CD4-positive, alpha-beta memory T cell (primary cell): ENCODE measurements at places on chromosomes 1 and 21.

DNA sequence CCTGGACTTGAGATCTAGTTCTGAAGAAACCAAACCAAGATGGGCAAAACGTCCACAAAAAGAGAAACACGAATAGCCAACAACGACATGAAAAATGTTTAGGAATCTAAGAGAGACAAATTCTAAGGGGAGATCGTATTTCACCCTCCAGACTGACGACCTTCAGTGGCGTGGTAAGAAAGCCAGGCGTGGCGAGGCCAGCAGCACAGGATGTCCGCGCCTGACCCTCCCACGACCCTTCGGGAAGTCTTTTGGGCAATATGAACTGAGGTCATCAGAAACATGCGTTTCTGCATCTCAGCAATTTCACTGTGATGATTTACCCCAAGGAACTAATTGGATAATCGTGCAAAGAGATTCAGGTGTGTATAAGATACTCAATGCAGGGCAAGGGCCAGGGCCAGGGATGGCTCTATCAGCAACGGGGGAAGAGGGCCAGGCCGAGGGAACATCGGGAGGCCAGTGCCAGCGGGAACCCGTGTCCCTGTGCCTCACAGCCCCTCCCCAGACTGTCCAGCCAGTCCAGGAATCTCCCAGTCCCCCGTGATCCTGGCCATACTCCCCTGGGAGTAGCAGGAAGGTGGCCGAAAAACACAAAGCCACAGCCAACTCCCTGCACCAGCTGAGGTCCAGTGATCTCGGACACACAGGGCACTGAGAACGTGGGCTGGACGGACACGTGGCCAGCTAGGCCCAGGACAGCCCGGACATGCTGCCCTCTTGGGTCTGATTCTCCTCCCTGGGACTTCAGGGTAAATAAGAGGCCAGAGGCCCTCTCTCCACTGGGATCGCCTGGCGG is 53.6 kb upstream of the ADARB1 start:
- no peak for DNase-seq

DNA sequence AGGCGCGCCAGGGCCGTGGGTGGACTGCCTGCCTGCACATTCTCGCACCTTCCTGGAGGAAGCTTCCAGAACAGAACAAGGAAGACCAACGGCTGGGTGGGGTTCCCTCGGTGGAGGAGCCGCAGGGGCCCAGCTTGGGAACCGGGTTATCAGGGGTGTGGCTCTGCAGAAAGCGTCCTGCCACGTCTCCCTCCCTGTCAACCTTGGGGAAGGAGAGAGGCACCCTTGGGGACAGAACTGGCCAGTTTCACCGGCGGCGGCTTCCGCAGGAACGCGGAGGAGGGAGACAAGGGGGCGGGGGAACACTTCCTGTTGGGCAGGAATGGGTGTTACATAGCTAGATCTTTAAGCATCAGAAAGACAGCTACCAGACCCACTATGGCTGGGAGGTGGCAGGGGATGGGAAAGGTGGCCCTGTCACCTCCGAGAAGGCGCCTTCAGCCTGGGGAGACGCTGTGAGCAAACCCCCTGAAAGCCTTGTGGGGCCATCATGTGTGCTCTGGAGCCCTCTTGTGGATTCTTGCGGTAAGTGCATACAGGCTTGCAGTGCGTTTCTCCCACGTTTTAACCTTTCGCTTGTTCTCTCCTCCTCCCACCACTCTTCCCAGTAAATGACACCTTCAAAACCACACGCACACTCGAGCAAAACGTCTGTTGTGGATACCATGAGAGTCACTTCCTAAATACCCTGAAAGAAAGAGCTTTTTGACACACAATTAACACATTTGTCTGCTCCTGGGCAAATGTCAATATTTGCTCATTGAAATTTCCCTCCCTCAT is 3.8 kb upstream of the PLEKHA6 start:
- peak; percentile 78 for DNase-seq

DNA sequence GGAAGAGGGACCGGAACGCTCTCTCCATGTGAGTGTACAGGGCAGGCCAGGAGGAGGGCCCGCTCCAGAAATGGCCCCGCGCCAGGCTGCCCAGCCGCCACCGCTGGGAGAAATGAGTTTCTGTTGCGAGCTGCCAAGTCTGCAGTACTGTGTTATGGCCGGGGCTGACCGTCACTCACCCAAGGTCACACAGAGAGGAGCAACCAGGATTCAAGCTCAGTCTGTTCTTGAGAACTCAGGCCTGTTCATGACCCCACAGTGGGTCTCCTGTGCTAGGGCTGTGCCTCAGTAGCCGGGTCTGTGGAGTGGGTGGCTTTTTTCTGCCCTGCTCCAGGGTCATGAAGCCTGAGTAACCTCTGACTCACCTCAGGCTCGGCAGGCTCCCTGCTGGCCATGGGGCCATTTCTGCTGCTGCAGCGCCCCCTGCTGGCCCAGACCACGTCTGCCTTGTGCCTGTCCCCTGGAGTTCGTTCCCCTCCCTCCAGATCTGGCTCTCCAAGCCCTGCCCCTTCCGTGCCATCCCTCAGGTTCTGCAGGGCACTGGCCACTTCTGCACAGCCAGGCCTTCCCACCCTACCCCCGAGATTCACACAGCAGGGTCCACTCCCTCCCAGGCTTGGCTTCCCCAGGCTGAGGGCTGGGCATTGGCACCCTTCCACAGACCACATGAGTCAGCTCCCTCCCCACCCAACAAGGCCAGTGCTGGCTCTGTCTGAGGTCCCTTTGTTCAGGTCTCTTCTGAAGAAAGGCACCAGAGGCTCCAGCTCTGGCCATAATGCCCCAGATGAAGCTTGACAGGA is 51.8 kb downstream of the EDN2 start:
- peak; percentile 39 for DNase-seq

GRCh38 chr1:219271818-219272535 is 98.3 kb downstream of the LYPLAL1 start:
- DNase-seq, result no peak

DNA sequence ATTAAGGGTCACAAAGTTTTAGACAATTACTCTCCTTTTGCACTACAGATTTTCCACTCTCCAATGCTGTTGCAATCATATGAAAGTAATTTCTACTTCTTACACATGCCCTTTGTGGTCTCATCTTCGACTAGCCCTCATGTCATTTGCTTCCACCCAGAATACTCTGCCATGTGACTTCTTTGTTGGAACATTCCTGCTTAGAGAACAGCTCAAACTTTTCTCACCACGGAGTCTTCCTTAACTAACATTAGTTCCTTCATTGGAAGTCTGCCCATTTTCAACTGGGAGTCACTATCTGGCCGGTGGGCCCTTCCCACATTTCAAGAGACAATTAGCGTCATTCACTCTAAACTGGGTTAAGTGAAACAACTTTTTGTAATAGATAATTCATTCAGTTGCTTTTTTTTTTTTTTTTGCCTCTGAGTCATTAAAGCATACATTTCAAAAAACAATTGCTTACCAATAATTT is 142.6 kb upstream of the PALMD start:
- DNase-seq, result no peak

- DNase-seq, result no peak
Measured at GRCh38 chr21:45417951-45418300, 13.0 kb downstream of the COL18A1 start.

DNA sequence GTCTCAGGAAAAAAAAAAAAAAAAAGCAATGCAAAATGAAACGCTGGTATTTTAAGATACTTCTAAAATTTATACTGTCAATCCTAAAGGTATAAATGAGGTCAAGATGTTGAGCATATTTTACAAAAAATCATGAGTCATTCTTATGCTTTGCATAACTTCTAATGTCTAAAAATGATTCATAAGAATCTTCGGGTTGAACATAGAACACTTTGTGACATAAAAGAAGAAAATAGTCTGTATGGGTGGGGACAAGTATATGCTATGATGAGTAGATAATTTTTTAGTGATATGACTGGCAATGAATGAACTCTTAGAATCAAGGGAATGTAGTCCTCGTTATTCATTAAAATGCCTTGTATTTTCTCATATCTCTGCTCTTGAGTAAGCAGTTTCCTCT is 416.9 kb upstream of the USP24 start:
- no peak for DNase-seq

DNA sequence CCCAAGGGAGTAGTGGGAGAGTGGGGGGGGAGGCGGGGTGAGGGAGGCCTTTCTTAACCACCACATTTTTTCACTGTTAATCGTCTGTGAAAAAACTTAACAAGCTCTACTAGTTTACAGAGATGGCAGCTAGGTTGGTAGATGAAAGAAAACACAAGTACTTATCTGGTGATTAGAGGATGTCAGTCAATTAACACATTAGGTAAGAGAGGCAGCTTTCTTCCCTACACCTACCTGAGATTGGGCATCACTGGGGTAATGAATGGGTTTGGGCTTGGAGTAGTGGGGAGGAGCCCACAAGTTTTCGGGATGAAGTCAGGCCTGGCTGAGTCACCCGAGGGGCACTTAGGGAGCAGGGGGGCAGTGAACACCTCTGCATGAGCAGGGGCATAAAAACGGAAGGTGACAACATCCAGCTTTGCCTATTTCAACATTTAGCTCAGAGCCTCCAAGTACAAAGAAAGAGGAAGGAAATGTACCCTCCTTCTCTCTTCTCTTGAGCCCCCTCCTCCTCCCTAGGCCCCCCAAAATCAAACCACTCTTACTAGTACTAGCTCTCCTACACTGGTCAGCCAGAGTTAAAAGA is 2.5 kb downstream of the LBR start:
- no peak for DNase-seq

GRCh38 chr1:48715921-48716320 is 60.8 kb downstream of the BEND5 start:
- DNase-seq, result no peak

DNA sequence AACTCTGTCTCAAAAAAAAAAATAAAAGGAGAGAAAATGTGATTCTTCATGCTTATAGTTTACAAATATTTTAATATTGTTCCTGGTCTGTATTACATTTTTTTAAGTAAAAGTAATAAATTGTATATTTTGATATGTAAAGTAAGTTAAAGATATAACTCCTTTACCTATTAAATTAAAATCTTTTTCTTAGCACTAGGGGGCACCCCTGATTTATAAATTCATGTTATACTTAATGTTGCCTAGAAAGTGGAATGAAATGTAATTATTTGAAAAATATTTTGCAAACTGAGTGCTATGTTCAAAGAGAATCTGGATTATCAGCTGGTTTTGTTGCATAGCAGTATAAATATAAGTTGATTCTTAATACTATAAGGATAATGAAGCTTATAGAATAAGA is 49.2 kb downstream of the RALGPS2 start:
- peak; percentile 9 for DNase-seq

- DNase-seq, result no peak
Measured at GRCh38 chr1:149849111-149849946, 50.0 kb upstream of the BOLA1 start.

- DNase-seq, result no peak
Measured at GRCh38 chr1:229363723-229364122, 20.9 kb upstream of the CCSAP start.
